ENCODE measurements at places on chromosomes 6 and 20.

DNA sequence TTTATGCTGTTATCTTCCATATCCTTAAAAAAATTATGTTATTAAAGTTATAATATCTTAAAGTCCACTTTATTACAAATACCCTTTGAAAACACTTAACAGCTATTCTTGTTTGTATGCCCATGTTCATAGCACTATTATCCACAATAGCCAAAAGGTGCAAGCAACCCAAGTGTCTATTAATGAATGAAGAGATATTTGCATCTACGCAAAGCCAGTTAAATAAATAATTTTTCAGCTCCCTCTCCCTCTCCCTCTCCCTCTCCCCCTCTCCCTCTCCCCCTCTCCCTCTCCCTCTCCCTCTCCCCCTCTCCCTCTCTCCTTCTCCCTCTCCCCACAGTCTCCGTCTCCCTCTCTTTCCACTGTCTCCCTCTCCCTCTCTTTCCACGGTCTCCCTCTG lies 13.1 kb downstream of the CDK5RAP1 start:
- DNase-seq = no peak

DNA sequence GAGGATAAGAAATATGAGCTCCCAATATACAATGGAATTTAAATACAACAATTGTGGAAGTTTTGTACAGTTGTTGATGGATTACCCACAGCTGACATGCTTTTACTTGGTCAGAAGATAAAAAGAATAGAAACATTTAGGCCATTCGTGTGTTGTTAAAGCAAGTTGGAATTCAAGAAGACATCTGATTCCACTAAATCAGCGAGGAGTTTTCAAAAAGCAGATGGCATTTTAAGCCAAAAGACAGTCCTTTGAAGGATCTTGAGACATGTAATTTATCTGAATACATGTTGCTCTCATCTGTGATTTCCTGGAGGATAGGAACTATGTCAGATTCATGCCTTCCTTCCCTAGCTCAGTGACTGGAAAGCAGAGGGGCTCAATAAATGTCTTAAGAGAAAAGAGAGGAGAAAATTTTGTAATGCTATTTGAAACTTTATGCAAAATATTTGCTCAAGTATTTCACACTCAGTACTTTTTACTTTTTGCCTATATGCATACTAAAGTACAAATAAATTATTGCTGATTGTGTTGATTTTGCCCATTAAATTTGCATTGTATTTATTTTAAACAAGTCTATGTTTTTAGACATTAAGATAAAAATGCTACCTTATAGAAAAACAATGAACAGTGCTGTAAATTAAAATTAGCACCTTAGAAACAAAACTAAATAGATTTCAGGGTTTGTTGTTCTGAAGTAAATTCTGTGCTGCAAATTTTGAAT lies 733.8 kb upstream of the FLRT3 start:
- no peak for DNase-seq

- DNase-seq = no peak
These were observed 100.8 kb downstream of the CEBPB start for GRCh38 chr20:50291254-50292078.

DNA sequence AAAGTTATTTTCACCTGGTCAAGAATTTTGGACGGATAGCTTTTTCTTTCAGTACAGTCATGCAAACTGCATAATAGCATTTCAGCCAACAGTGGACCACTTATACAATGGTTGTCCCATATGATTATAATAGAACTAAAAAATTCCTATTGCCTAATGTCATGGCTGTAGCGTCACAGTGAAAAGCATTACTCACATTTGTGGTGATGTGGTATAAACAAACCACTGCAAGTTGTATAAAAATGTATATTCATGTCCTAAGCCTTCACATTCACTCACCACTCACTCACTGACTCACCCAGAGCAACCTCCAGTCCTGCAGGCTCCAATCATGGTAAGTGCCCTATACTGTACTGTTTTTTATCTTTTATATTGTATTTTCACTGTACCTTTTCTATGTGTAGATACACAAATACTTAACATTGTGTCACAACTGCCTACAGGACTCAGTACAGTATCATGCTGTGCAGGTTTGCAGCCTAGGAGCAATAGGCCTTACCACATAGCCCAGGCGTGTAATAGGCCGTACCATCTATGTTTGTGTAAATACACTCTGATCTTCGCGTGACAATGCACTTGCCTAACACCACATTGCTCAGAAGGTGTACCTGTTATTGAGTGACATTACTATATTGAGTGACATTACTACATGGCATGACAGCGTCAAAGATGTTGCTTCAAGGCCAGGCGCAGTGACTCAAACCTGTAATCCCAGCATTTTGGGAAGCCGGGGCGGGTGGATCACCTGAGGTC lies 17.9 kb downstream of the ABHD12 start:
- DNase-seq = no peak

GRCh38 chr6:33171880-33172687 lies 20.2 kb downstream of the COL11A2 start:
- DNase-seq = no peak

DNA sequence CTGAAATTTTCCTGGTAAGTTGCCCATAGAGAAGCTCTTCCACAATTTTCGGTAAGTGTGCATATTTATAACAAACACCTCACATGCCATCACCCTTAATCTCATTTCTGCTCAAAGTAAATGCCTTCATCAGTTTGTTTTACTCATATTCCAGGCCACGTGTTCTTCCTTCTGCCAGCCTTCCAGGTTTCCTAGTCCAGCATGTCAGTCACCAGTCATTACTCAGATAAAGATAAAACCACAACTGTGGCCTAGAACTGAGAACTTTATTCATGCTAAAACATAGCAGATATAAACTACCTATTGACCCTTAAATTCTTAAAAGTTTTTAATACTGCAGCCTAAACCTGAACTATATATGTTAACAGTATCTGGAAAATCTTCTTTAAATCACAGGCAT lies 149.5 kb upstream of the SLC22A16 start:
- DNase-seq = no peak

Measured in RPMI8226 (cell line).